ENCODE measurements at places on chromosomes 6 and 20.

GRCh38 chr6:137637121-137637520 is 142.9 kb upstream of the OLIG3 start:
- DNase-seq: peak; percentile 95

DNA sequence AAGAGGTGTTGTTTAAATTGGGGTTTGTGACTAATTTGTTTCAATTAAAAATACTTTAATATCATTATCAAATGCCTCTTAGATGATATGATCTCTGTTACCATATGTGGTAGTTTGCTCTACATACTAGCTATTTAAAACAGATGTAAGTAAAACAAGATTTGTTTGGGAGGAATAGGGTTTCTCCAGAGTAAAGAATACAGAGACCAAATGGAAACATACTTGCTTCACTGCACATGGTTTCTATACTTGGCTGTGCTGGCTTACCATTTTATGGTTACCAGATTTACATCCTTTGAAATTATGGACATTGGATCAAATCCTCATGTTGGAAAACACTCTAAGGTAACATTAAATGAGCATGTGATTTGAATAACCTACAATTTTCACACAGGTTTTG is 588.3 kb downstream of the CD109 start:
- no peak for DNase-seq

DNA sequence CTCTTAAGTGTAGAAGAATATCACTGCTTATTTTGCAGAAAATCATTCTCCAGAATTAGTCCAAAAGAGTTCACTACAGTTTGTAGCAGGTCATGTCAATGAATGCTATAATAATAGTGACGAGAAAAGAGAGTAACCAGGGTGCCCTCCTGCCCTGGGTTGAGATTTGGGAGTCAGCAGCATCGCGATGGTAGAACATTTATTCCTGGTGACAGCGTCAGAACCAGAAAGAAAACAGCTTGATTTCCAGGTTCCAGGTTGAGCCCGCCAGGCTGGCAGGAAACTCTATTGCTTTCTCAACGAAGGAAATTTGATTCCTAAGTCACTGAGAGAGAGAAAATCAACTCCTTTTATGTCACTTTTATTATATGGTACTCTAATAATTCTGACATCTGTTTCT is 550.3 kb downstream of the QKI start:
- no peak for DNase-seq

GRCh38 chr20:52985687-52986086 is 13.5 kb downstream of the TSHZ2 start:
- DNase-seq: no peak

DNA sequence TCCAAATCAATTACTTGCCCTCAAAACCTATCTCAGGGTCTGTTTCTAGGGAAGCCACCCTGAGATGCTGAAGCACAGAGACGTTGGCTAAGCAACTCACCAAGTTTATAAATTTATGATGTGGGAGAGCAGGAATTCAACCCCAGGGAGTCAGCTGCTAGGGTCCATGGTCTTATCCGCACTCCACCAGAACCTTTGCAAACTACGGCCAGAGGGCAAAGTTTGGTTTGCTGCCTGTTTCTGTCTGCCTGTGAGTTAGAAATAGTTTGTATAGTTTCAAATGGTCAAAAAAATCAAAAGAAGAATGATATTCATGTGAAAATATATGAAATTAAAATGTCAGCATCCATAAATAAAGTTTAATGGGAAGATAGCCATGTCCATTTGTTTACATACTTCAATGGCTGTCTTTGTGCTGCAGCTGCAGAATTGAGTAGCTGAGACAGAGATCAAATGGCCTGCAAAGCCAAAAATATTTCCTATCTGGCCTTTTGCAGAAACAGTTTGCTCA is 83.7 kb upstream of the ZFP64 start:
- no peak for DNase-seq

DNA sequence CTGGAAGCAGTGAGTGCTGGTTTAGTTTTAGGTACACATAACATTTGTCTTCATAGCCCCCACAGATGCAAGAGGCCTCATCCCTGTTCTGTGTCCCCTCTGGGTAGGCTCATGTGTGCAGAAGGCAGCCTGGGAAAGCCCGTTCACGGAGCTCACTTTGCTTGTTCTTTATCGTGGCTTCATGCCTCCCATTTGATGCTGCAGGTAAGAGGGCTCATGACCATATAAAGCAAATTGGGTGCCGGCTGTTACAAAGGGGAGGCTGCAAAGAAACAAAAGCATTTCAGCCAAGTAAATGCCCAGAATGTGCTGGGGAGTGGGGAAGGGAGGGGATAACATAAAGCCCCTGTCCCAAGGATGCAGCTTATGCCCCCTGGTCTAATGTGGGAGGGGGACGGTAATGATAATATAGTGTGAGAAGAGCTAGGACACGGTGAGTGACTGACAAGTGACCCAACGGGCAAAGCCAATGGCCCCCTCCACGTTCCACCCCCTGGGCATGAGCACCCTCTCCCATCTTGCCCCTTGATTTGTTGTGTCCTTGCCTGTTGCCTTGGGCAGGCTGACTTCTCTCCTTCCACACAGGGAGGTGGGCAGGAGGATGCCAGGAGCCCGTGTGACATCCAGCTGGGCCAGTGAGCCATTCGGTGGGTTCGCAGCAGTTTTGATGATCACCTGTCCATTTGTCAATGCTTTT is 138.0 kb downstream of the FOXO3 start:
- DNase-seq: no peak

GRCh38 chr20:38755324-38755910 is 7.2 kb downstream of the ACTR5 start:
- no peak for DNase-seq

GRCh38 chr6:112827793-112828192 is 480.7 kb downstream of the RFPL4B start:
- DNase-seq: no peak

- DNase-seq: no peak
Observed at GRCh38 chr6:109491207-109491938, 8.4 kb upstream of the ZBTB24 start.

DNA sequence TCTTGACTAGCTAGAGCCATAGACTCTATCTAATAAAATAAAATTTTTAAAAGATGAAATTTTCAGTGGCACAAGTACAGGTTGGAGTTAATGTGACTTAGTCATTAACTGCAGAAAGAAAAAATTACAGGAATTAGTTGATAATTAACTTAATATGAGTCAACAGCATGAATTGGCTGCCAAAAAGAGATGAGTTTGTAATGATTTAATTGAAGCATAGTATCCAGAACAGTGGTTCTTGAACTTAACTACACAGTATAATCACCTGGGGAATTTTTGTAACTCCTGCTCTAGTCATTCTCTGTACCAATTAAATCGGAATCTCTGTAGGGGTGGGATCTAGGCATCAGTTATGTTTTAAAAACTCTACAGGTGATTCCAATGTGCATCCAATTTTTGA is 46.3 kb upstream of the HMGN3 start:
- DNase-seq: no peak

DNA sequence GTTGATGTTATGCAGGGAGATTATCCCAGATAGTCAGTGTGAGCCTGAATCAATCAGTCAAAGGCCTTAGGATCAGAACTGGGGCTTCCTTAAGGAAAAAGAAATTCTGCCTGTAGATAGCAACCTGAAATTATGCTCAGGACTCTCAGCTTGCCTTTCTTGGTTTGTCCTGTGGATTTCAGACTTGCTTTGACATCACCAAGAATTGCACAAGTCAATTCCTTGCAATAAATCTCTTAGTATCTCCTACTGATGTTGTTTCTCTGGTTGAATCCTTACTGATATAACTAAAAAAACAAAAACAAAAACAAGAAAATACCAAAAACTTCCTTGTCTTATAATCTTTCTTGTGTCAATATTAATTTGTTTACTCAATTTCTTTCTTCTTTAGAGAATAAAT is 258.9 kb upstream of the TCF21 start:
- DNase-seq: no peak

DNA sequence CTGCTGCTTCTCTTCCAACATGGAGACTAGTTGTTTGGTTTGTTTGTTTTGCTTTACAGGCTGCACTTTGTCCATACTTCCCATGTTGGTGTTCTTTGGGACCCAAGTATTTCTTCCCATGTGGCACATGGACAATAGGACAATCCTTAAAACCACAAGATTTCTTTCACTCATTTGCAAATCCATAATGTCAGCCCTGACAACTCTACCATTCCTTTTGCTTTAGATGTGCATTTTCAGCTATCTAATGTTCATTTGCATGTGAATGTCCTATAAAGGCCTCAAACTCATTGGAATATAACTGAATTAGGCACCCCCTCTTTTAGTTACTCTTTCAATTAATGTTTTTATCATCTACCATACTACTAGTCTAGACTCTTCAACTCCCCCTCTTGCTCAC is 16.7 kb downstream of the THEMIS start:
- no peak for DNase-seq

DNA sequence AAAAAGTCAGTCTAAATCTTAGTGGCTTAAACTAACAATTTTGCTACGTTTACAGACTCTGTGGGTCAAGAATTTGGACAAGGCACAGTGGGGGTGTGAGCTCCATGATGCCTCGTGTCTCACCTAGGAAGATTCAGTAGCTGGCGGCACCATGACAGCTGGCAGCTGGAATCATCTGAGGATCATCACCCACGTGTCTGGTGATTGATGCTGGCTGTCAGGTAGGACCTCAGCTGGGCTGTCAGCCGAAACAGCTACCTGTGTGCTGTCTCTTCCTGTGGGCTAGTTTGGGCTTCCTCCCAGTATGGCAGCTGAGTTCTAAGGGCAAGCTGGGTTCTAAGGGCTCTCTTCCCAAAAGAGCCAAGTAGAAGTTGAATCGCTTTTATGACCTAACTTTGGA is 26.4 kb upstream of the DLGAP4 start:
- DNase-seq: no peak

- no peak for DNase-seq
Observed at GRCh38 chr6:98487612-98488011, 346.8 kb upstream of the POU3F2 start.

DNA sequence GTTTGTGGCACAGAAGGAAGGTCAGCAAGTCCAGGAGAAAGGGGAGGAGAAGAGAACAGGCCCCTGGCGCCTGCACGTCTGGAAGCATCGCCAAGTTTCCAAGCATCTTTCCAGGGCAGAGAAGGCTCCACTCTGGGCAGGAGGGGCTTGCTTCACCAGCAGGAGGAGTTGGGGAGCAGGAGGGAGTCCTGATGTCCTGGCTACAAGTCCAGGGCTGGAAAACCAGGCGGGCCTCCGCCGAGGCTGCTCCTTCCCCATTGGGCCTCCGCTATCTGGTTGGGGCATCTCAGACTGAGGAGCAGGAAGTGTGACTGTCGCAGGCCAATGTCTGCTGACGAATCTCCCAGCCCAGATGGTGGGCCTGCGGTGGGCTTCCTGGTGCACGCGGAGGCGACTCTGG is 421.9 kb downstream of the PREX1 start:
- DNase-seq: no peak

DNA sequence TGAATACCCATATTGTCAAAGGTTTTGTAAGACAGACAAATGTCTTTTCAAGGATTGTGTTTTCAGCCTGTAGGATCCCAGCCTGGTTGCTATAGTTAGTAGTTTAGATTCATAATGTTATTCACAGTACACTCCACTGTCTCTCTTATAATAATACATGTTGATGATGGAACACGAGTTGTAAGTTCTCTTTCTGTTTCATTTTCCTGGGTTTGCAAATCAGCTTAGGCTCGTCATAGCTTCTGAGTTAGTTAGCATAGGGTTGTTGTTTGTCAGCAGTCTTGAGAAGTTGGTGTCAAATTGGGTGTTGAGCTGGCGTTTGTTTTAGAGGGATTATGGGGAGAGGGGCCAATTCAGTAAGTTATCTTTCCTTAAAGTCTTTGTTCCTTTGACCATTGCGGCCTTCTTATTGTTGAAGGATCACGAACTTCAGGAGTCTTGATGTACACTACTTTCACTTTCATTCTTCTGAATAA is 45.8 kb downstream of the QKI start:
- DNase-seq: no peak

- DNase-seq: no peak
Observed at GRCh38 chr6:139695361-139695760, 320.9 kb upstream of the CITED2 start.
